ENCODE measurements at places on chromosomes 7 and 10.

GRCh38 chr7:2168615-2169311, 64.0 kb downstream of the MAD1L1 start:
- no peak for DNase-seq

DNA sequence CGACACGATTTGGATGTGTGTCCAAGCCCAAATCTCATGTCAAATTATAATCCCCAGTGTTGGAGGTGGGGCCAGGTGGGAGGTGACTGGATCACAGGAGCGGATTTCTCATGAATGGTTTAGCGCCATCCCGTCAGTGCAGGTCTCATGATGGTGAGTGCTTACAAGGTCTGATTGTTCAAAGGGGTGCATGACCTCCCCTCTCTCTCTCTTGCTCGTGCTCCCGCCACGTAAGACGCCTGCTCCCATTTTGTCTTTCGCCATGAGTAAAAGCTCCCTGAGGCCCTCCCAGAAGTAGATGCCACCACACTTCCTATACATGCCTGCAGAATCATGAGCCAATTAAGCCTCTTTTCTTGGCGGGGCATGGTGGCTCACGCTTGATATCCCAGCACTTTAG, 71.5 kb upstream of the NANOS1 start:
- no peak for DNase-seq

GRCh38 chr7:116859323-116859722, 3.1 kb upstream of the CAPZA2 start:
- DNase-seq, result no peak

GRCh38 chr10:99906470-99906869, 103.3 kb downstream of the DNMBP start:
- no peak for DNase-seq

- DNase-seq, result no peak
Observed at GRCh38 chr10:20768843-20769242, 128.3 kb downstream of the NEBL start.

DNA sequence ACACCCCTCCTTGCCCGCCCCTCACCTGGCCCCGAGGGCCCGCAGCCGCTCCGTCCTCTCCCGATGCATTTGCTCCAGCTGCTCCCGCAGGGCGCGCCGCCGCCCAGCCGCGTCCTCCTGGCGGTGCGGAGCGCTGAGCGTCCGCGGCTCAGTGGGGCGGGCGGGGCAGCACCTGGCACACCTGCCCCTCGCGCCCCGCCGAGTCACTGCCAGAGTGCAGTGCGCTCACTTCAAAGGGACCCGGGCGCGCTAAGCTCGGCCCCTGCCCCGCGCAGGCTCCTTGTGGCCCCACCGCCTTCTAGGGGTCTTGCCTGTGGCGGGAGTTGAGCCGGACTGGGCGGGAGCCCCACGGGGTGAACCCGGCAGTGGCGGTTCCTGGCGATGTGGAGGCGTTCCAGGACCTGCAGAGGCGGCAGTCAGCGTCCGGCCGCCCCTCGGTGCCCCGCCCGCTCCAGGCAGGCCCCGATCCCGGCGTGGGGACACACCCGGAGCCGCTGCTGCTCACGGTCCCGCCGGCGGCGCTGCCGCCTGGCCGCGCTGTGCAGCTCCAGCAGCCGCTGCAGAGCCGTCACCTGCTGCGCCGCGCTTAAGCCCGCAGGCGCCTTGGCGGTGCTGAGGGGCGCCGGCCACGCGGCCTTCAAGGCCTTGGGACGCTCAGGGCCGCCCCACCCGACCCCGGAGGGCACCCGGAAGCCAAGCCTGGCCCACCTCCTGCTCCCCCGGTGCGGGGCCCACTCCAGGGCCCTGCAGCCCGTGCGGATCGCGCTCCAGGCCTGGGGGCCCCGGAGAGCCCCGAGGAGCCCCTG, 6.7 kb downstream of the ATP6V1F start:
- DNase-seq, result peak; percentile 9

- no peak for DNase-seq
Observed at GRCh38 chr10:124050021-124051015, 43.1 kb downstream of the CHST15 start.

- no peak for DNase-seq
Observed at GRCh38 chr10:132926070-132926469, 16.3 kb downstream of the CFAP46 start.

GRCh38 chr10:18478354-18478753, 173.0 kb downstream of the NSUN6 start:
- no peak for DNase-seq

GRCh38 chr10:131230641-131231322, 80.7 kb downstream of the TCERG1L start:
- no peak for DNase-seq

- DNase-seq, result no peak
Observed at GRCh38 chr10:118978316-118978997, 51.1 kb upstream of the NANOS1 start.

DNA sequence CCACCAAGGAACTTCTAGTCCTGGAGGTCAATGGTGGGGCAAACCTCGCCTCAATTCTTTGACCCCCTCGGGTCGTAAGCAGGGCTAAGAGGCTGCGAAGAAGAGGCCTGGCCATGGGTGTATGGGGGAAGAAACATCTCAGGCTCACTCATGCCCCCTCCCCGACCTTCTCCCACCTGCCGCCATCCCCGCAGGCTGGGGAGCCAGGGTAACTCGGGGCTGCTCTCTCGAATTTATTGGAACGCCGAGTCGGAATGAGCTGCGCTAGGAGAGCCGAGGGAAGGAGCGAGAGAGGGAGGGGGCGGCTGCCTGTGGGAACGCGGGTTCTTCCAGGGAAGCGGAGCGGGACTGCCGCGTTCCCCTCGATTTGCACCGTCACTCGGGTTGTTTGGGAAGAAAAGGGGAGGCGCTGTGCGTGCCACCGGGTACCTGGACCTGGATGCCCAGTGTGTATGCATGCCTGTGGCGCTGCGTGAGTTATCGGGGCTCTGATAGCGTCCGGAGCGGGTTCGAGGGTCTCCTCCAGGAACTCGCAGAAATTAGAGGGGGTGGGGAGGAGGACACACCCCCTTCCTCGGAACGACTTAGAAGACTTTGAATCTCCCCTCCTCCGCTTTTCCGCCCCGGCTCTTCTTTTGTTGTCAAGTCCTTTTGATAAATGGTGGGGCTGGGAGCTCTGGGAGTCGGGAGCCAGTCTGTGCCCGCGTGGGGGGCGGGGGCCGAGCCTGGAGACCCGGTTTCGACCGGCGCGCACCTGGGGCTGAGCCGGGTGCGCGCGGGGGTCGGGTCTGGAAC, 1.8 kb upstream of the ZNF503 start:
- no peak for DNase-seq
